Stimulated activated CD8-positive, alpha-beta memory T cell treated with anti-CD3 and anti-CD28 coated beads, Interleukin-15, amount 100 ng/mL, for 24 hours (primary cell): ENCODE measurements at places on chromosomes 12 and 14.
A peak's percentile ranks its signal among the peaks of the same experiment; 100 is the strongest.

- no peak for DNase-seq
Observed at GRCh38 chr12:114030451-114030850, 64.3 kb upstream of the RBM19 start.

DNA sequence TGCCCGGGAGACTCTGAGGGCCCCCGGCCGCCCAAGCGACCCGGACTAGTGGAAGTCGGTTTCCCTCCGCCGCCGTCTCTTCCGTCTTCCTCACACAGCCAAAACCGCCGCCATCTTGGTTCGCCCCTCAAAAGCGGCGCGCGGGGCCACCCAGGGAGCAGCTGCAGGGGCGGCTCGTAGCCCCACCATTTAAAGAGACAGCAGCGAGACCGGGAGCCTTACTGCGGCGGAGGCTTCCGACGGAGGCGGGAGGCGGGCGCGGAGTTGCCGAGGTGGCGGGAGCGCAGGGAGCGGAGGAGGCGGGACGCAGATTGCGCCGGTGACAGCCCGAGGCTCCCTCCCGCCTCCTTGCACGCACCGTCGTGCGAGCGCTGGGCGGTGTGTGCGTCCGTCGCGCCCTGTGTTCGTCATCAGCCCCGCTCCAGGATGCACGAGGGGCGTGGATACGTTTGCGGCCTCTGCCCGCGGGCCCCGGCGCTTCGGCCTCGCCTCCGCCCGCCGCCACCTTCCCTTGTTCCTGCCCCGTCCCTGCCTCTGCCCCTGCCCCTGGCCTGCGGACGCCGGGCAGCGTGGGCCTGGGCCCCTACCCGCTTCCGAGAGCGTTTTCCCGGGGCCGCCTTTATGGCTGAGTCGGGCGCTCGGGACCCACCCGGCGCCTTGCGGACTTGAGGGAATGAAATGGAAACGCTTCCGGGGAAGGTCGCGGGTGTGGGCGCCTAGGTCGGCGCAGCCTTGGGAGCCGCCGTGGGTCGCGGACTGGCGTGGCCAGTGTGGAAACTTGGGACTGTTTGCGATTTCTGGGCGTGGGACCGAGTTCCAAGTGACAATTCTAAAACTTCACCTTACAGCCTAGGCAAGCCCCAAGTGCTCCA, at the start of gene PPP4R3A:
PPP4R3A (minus strand) TSS at position 140 of the 872 bp plus-strand sequence. CDS start 663 bp downstream, outside the sequence.
- peak; percentile 84 for DNase-seq

GRCh38 chr12:20469756-20470155, 101.4 kb downstream of the PDE3A start:
- DNase-seq, result no peak

DNA sequence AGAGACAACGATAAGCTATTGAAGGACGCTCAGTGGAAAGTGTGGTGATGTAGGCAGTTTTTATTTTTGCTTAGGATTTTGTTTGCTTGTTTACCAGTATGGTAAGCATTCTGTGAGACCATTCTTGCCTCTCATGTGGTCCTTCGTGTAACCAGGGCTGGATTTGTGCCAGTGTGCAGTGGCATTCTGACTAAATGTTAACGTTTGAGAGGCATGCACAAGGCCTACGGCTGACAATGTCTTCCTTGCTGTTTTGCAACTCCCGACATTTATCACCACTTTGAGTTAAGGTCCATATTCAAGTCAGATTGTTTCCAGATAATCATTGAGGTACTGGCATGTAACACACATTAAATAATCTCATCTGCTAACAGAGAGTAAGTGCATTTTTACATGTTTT, 102.3 kb upstream of the BCAT1 start:
- no peak for DNase-seq

GRCh38 chr12:57461276-57461916, 1.8 kb downstream of the GLI1 start:
- DNase-seq, result no peak

GRCh38 chr12:131466306-131466705, 244.6 kb upstream of the SFSWAP start:
- no peak for DNase-seq

DNA sequence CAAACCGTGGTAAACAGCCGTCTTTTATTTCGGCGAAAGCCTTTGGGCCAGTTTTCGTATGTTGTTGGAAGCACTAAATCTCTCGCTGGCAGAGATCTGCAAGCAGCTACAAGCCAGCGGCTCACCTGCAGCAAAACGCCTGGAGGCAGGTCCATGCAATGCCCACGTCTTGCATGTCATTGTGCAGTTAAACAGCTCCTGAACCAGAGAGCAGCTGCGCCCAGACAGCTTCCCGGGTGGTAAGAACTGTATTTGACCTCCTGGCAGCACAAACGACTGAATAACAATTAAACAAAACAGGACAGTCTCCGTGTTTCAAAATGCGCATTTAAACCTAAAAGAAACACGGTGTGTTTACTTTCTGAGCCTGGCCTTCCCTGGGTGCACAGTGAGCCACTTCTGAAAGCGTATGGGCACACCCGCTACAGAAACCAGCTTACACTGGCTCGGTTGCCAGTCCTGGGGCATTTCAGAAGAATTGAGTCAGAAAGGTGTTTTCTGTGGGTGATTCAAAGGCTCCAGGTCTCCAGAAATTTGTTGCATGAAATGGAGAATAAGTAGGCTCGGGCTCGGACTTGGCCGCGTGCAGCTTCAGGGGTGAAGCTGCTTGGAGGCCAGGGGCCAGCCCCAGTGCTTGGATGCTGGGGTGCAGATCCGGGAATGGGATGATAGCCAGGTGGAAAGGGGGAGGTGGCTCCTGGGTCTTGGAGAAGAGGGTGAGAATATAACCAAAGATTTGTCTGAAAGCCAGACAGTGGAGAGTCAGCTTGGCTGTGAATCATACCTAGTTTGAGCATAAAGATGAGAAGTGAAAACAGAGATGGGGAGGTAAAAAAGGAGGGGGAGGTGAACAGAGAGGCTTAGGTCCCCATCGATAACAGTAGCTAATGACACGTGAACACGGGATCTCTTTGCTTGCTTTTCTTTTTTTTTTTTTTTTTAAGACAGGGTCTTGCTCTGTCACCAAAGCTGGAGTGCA, 24.9 kb upstream of the FZD10 start:
- DNase-seq, result no peak

- DNase-seq, result no peak
Observed at GRCh38 chr12:89234324-89235114, 117.8 kb downstream of the DUSP6 start.

GRCh38 chr12:80443974-80444666, at the start of gene PTPRQ:
Gene PTPRQ, plus strand, starts transcription at chr12:80444235. Its CDS starts 111 bp downstream, at chr12:80444346.
- DNase-seq, result no peak

GRCh38 chr12:61365001-61365400, 895.2 kb upstream of the USP15 start:
- no peak for DNase-seq

DNA sequence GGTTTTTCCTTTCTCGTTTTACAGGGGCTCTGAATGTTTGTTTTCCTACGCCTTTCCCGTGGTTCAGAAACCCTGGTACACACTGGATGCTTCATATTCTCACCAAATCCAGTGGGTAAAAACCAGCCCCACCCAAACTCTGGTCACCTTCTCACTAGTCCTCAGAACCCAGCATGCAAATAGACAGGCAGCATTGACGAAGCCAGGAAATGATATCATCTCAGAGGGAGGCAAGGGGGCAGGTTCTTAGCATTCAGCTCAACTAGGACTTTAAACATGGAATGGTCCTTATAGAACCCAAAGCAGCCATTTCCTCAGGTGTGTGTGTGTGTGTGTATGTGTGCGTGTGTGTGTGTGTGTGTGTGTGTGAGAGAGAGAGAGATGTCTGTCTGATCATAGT, 142.0 kb downstream of the KCNK10 start:
- DNase-seq, result no peak

DNA sequence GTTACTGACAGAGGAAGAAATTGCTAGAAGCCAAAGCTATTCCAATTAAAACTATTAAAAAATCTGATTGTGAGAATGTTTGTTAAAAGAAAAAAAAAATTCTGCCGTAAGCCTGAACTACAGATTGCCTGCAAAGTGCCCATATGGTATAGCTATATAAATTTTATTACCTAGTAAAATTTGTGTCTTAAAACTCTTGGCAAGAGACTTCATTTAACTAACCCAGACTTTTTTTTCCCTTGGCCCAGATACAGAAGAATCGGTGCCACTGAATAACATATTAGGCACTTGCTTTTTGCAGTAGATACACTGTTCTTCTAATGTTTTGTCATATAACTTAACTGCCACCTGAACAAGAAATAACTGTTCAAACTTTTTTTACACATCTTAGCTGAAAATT, 125.5 kb downstream of the RPS29 start:
- DNase-seq, result no peak

DNA sequence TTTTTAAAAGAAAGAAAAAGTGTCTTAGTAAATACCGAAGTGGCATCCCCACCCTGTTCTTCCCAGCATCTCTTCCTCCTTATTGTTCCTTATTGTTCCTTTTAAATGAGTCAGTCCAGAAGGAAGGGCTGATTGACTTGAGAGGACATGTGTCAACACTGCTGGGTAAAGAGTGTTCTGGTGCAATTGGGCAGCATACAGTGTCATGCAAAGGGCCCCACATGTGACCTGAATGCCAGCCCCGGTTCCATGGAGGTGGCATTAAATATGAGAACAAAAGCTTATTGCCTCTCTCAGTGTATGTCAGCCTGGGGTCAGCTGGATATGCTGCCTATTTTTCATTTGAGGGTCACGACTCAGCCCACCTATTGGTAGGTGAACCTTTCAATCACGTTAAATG, 58.9 kb upstream of the RIC8B start:
- no peak for DNase-seq

DNA sequence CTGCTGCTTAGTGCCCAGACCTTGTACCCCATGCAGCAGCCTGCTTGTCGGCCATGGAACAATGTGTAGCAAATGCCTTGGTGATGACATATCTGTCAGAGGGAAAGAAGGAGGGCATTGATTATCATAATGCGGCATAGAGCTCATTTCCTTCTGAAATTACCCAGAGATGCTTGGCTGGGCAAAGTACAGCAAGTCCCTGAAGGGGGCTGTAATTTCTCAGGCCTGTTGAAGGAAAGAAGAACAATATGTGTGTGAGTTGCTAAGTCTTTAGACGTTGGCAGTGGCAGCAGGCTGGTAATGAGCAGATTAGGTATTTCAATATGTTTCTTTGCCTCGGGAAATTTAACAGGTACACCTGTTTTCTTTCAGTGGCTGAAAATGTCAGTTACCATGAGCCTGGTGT, 128.6 kb downstream of the CRADD start:
- no peak for DNase-seq

DNA sequence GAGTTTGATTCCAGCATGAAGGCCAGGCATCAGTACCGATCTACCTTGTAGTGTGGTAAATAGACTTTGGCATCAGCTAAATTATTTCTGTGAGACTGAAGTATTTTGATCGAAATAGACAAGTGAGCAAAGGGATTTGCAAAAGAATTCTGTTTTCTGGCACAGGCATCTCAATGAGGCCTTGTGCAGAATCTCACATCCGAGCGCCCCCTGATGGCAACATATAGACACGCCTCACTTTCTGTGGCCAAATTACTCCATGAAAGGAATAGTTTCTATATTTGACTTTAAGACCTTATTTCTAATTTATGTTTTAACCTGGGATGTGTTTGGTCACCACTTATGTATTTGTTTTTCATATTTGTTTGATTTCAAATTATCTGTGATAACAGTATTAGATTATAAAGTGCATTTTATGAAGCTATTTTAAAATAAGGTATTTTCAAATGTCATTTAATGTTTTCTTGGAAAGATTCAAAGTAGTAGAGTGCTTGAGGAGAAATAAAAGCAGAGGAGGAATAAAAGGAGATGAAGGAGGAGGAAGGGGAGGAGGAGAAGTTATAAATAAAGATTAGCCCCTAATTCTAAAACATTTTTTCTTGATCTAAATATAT, 731.9 kb downstream of the NRXN3 start:
- no peak for DNase-seq

DNA sequence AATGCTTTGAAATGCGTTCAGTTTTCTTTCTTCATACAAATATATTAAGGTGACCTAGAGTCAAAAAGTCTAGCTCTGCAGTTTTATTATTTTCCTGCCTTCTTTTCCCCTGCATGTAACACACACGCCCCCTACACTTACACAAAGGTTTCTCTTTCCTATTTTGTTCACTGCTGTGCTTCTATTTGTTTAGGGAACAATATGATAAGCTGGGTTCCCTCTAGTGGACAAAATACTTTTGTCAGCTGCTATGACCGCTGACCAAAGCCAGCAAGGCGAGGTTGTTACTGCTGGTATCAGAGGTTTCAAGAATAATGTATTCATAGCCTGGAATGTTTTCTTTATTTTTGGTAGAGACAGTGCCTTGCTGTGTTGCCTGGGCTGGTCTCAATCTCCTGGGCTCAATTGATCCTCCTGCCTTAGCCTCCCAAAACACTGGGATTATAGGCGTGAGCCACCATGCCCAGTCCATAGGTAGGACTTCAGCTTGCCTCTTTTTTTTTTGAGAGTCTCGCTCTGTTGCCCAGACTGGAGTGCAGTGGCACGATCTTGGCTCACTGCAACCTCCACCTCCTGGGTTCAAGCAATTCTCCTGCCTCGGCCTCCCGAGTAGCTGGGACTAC, 33.4 kb downstream of the FNTB start:
- DNase-seq, result no peak

- DNase-seq, result no peak
Observed at GRCh38 chr14:54310151-54310850, 86.5 kb upstream of the CDKN3 start.

GRCh38 chr12:105492591-105493545, 162.4 kb downstream of the C12orf75 start:
- no peak for DNase-seq

GRCh38 chr14:22251090-22251489, 337.9 kb downstream of the DAD1 start:
- DNase-seq, result no peak

GRCh38 chr12:88698471-88698870, 118.2 kb upstream of the KITLG start:
- DNase-seq, result no peak

- DNase-seq, result no peak
Observed at GRCh38 chr14:104930526-104931303, 6.0 kb downstream of the PLD4 start.

- DNase-seq, result no peak
Observed at GRCh38 chr12:10739157-10740118, 16.3 kb upstream of the YBX3 start.

DNA sequence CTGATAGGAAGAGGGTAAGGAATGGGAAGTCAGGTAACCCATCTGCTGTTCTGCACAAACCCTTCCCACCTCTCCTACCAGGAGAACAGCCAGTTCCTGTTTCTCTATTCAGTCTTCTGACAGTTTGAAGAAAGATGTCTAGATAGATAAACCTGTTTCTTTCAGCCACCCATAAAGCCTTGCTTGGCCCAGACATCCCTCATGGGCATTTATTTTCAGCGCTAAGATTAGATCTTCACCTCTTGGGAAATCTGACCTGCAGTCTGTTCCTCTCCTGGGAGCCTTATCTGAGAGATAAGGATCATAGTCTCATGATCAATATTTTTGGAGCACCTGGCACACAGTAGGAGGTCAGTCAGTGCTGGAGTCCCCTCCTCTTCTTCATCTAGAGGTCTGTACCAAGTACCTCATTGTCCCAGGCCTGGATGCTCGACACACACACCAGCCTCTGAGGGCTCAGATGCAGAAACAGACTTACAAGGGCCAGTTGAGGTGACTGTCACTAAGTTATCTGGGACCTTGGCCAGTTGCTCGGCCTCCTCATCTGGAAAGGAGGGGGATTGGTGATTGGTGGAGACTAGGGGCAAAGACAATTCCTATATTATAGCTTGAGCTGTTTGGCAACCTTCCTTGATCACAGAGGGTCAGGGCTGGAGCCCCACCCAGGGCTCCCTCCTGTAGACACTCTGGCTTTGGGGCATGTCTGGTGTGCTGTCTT, 18.2 kb downstream of the ACVRL1 start:
- no peak for DNase-seq

- no peak for DNase-seq
Observed at GRCh38 chr14:88422047-88422446, 36.6 kb downstream of the SPATA7 start.

- no peak for DNase-seq
Observed at GRCh38 chr12:77130193-77130592, 64.8 kb upstream of the E2F7 start.
